ENCODE measurements at places on chromosomes 3 and 15.

GRCh38 chr3:134690226-134690625, 39.4 kb upstream of the KY start:
- DNase-seq, result no peak

DNA sequence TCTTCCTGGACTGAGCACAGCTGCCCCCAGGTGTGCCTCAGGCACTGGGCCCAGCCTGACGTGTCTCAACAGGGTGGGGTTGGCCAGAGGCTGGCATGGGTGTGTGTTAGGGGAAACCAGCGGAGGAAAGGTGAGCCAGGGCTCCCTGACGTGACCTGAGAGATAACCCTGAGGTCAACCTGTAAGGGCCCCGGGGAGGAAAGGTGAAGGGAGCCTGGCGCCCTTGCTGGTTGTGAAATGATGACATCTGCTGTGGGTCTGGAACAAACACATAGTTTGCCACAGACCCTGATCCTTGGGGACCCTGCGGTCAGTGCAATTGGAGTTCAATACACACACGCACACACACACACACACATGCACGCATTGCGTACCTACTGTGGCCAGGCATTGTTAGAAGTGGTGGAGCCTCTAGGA, 100.2 kb upstream of the TLE3 start:
- DNase-seq, result no peak

DNA sequence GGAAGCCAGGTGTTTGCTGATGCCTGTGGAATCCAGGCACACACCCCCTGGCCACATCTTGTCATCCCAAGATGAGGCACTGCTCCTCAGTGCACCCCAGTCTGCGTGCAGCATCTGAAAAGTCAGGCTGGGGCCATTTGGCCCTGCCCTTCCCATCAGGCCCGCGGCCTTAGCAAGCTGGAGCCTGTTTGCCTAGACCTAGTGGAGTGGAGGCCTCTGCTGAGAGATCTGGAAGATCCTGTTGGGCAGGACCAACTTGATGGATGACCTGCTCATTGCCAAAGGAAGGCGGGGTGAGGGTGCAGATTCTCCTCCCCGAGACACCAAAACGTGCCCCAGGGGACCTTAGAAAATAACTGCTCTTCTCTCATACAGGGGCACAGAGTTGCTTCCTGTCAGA, 220.2 kb downstream of the SHQ1 start:
- DNase-seq, result no peak

DNA sequence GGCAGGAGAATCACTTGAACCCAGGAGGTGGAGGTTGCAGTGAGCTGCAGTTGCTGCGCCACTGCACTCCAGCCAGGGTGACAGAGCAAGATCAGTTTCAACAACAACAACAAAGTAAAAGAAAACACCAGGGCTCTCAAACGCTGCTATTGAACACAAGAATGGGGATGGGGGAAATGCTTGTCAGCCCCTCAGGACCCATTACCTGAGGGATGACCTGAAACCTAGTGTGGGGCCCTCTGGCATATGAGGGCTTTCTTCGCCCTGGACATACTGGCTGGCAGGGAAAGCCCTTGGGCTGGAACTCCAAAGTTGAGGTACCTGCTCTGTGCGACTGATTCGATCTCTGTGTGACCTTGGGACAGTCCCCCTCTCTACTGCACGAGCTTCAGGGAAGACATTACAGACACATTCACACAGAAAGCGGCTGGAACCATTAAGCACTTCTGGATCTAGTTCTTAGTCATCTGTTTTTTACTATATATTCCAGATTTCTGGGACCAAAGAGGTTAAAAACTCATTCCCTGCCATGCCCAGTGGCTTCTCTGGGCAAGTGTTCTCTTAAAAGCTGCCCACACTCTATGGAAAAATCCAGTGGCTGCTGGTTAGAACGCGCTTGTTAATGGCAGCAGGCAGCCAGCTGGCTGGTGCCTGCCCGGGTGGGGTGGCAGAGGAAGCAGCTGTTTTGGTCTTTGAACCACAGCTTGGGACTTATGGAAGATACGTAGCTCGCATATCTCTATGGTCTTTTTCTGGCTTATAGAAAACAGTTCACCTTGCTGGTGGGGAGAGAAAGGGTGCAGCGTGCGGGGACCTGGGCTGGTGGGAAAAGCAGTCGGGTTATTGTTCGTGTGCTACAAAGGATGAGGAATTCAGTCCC, 57.2 kb downstream of the ATP1B3 start:
- no peak for DNase-seq

GRCh38 chr3:177795216-177795615, 597.9 kb upstream of the TBL1XR1 start:
- DNase-seq, result no peak

GRCh38 chr3:71072986-71073385, 510.5 kb downstream of the FOXP1 start:
- DNase-seq, result no peak

Data from stimulated activated CD8-positive, alpha-beta memory T cell treated with anti-CD3 and anti-CD28 coated beads, Interleukin-12 subunit alpha, Interleukin-12 subunit beta, amount 100 ng/mL, for 4 hours (primary cell).